ENCODE measurements at places on chromosomes 5 and 9.

- DNase-seq, result no peak
Measured at GRCh38 chr5:4662756-4663155, 477.4 kb upstream of the ADAMTS16 start.

DNA sequence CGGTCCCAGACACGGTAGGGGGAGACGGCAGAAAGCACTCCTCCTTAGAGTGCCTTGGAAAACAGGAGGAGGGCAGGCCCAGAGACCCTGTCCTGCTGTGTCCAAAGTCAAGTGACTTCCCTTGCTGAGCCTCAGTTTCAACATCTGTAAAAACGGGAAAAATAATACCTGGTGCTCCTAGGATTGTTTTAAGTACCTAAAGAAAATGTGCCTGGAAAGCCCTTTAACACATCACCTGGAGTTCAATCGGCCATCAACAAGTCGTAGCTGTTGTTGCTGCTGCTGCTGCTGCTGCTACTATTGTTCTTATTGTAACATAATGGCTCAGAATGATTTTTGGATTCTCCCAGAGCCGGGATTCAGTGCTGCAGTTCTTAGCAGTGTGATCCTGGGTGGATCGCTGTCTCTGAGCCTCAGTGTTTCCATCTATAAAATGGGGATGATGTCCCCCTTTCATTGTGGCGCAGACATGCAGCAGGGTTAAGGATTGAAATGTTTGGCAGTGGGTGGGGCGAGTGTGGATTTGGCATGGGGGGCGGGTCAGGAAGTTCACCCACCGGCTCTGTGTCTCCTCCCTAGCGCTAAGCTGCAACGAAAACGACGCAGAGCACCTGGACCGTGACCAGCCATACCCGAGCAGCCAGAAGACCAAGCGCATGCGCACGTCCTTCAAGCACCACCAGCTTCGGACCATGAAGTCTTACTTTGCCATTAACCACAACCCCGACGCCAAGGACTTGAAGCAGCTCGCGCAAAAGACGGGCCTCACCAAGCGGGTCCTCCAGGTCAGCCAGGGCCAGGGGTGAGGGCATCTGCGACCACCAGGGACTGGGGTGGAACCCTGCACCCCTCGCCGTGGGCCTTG lies 9.2 kb downstream of the LHX2 start:
- DNase-seq, result no peak

DNA sequence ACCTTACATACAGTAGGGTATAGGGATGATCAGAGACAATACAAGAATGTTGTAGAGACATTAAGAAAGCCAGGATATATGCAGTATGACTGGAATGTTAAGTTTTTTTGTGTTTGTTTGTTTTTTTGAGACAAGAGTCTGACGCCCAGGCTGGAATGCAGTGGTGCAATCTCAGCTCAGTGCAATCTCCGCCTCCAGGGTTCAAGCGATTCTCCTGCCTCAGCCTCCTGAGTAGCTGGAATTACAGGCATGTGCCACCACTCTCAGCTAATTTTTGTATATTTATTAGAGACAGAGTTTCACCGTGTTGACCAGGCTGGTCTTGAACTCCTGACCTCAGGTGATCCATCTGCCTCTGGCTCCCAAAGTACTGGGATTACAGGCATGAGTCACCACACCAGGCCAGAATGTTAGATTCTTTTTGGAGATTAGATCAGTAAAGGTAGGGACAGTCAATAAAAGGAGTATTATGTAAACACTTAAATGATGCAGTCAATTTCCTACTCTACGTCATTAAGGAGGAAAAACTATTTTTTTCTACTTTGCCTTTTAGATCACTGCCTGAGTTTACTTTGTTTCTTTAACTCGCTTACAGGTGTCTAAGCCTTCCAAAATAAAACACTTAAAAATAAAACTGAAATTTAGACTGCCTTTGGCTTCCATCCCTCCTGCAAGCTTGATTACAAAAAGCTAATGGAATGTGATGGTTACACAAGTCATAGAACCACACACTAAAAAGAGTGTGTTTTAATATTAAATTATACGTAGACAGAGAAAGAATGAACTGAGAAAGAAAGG lies 6.8 kb upstream of the HNRNPA0 start:
- DNase-seq, result no peak

- DNase-seq, result no peak
Measured at GRCh38 chr9:112809351-112809848, 58.8 kb downstream of the SNX30 start.

DNA sequence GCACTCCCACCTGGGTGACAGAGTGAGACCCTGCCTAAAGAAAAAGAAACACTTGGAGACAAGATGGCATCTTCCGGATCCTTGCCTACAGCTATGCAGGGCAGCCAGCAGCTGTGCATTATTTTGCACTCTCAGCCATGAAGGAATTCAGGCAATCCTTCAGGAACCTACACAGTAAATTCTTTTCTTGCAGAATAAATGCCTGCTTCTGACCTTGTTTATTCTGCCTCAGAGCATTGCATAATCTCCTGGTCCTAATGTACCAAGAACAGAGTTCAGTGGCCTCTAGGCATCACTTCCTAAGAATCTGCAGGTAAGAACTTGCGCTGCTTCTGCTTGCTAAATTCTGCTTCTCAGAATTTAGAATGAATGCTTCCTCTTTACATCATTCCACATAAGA lies 16.8 kb downstream of the GLDC start:
- DNase-seq, result no peak

- DNase-seq, result no peak
Measured at GRCh38 chr9:134834217-134834956, 46.2 kb upstream of the FCN2 start.

DNA sequence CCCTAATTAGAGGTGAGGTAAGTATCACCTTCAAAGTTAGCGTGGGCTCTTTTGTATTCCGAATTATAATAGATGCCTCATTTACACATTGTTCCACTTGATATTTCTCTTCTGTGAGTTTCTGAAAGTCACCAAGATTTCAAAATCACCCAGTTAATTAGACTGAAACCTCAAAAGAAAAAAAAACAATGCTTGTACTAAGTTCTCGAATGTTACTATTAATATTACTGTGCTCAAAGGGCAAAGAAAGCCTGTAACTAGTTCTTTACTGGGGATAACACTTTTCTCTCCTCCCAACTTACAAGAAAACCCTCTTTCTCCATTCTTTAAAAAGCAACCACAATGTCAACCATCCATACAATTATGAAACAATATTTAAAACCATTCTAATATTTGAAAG lies 98.5 kb downstream of the STRBP start:
- DNase-seq, result no peak

GRCh38 chr5:1701216-1701864 lies 98.3 kb downstream of the MRPL36 start:
- DNase-seq, result no peak

- no peak for DNase-seq
Measured at GRCh38 chr9:98410185-98410697, 154.8 kb upstream of the TBC1D2 start.

All from NCI-H2081 treated with DMSO at 0.1 percent for 48 hours (cell line).